CD4-positive, CD25-positive, alpha-beta regulatory T cell (primary cell): ENCODE measurements at places on chromosomes 7 and 10. TPM values are rescaled to one million over a fixed set of nuclear protein-coding genes. Genes with fewer than 3 reads are reported as not detected.

GRCh38 chr10:74766501-74766900 lies 59.9 kb upstream of the KAT6B start:
- no peak for DNase-seq

- peak; percentile 11 for DNase-seq
Measured at GRCh38 chr10:2978111-2978510, 89.2 kb upstream of the PFKP start.

Gene GHITM
- 77.9 TPM for total RNA-seq

DNA sequence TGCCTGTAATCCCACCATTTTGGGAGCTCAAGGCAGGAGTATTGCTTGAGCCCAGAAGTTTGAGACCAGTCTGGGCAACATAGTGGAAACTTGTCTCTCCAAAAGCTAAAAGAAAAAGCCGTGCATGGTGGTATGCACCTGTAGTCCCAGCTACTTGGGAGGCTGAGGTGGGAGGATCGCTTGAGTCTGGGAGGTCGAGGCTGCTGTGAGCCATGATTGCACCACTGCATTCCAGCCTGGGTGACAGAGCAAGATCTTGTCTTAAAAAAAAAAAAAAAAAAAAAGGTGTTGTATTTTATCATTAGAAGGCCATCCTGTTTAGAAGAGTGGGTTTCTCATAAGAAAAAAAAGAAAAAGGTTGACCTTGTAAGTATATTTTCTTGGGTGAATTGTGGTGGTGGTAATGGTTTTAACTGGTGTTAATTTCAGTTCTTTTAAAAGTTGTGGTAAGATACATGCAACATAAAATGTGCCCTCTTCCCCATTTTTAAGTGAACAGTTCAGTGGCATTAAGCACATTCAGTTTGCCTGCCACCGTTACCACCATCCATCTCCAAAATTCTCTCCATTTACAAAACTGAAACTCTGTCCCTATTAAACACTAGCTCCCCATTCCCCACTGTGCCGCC lies 34.7 kb downstream of the GRIFIN start:
- no peak for DNase-seq

Gene CFTR
- total RNA-seq, result not detected

Gene GPR141
- not detected for total RNA-seq

DNA sequence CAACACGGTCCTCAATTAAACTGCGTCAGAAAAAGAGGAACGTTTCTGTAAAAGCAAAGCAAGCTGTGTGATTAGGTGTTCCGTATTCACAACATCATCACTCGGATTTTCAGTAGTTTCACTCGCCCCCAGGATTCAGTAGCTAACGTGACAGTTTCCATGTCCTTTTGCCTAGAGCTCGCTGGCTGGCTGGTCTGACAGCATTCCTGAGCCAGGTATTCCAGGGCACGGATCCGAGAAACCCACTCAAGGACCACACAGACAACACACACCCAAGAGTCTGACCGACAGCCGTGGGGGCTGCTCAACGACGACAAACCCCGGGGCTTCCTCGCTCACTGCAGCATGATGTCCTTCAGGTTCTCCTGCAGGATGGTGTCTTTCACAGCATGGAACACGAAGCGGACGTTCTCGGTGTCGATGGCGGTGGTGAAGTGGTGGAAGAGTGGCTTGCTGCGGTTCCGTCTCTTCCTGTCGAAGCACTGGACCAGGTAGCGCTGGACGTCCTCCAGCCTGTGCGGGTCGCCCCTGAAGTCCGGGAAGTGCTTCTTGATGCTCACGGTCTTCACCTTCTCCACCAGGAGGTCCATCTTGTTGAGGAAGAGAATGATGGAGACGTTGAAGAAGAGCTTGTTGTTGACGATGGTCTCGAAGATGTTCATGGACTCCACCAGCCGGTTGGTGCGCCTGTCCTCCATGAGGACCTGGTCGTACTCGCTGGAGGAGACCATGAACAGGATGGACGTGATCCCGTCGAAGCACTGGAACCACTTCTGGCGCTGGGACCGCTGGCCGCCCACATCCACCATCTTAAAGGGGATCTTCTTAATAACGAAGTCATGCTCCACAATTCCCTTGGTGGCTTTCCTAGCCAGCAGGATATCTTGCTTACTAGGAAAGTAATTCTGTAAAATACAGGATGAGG lies 43.1 kb downstream of the AMZ1 start:
- no peak for DNase-seq

DNA sequence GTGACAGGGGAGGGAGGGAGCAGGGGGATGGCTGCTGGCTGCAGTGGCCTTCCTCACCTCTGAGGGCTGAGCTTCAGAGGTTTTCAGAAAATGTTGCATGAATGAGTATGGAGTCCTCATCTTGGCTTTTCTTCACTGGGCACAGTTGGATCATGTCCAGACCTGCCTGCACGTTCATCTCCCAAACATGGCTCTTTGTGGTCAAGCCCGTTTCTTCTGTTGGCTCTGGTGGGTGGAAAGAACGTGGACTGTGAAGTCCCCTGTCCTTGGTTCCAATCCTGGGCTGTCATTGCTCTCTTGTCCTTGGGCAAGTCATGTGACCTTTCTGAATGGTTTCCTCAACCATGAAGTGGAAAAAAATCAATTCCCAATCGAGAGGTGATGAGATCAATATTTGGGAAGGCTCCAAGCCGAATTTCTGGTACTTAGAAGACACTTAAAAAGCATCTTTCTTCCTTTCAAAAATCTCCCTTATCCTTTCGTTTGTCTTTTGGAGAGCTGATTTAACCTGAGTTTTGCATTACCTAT lies 34.5 kb downstream of the TSPAN14 start:
- no peak for DNase-seq

DNA sequence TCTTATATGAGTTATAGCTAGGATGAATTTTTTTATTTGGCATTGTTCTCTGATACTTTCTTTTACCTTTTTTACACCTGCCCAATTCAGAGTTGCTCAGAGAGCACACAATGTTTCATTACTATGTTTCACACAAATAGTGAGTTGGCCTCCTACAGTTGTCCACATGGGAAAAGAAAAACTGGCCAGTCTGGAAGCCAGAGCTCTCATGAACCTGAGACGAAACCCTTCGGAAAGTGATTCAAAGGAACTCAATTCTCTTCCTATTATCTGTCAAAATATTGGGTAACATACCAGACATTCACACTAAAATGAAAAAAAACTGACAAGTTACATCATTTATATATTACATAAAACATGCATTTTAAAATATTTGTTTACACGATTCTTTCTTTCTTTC lies 15.3 kb downstream of the SCRN1 start:
- DNase-seq, result no peak
